Thymus (tissue), 14 donors: ENCODE measurements at places on chromosomes 16 and 17. TPM values are rescaled to one million over a fixed set of nuclear protein-coding genes. Genes with fewer than 3 reads are reported as not detected.

The CYB561 gene
- total RNA-seq, result 2.6 TPM

The GRAPL gene
- 2.7 TPM for total RNA-seq

DNA sequence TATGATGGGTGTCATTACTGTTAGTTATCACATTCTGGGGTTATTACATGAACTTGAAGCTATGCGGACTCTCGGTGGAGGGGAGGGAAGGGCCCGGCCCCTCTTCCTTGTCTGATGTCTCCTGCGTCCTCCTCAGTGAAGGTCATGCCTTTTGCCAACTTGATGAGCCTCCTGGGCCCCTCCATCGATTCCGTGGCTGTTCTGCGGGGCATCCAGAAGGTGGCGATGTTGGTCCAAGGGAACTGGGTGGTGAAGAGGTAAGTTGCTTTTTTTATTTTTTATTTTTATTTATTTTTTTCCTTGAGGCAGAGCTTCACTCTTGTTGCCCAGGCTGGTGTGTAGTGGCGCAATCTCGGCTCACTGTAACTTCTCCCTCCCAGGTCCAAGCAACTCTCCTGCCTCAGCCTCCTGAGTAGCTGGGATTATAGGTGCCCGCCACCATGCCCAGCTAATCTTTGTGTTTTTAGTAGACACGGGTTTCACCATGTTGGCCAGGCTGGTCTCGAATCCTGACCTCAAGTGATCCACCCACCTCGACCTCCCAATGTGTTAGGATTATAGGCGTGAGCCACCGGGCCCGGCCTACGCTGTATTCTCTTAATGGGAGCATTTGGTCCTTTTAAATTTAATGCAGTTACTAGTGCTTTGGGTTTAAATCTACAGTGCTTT is 21.6 kb downstream of the POLR3E start:
- DNase-seq, result peak; percentile 49

GRCh38 chr16:58495521-58496331 is 4.2 kb upstream of the NDRG4 start:
- no peak for DNase-seq

GRCh38 chr17:31646642-31647041 is 212.4 kb downstream of the COPRS start:
- no peak for DNase-seq

- DNase-seq, result no peak
These were observed 74.6 kb upstream of the ZNF750 start for GRCh38 chr17:82914375-82914774.

- no peak for DNase-seq
These were observed 1.5 kb downstream of the EDC4 start for GRCh38 chr16:67874372-67874771.

- no peak for DNase-seq
These were observed 23.9 kb downstream of the HNF1B start for GRCh38 chr17:37720989-37721388.

DNA sequence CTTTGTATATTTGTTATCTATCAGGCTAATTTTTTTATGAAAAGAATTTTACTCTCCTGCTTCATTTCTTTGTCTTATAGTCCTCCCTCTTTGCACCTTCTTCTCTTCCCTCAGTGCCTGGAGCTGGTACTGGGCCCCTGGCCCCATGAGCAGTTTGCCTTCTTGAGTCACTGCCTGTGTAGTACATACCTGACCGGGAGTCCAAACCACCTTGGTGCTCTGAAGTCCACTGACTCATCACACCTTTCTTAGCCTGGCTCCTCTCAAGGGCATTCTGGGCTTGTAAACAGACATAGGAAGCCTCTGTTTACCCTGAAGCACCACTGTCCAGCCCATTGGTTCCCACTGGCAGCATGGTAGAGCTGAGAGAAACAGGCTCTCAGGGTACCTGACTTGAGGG is 11.0 kb upstream of the TACO1 start:
- DNase-seq, result no peak

DNA sequence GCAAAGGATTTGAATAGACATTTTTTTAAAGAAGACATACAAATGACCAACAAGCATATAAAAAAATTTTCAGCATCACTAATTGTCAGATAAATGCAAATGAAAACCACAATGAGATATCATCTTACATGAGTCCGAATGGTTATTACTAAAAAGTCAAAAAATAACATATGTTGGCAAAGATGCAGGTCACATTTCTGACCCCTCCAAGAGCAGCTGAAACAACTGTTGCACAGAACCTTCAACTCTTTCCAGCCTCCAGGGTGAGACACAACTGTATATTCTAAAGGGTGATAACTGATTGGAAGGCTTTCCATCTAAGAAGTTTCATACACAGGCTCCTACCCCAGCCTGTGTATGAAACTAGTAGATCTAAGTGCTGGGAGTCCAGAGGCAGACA is 51.9 kb downstream of the SLFN5 start:
- no peak for DNase-seq

DNA sequence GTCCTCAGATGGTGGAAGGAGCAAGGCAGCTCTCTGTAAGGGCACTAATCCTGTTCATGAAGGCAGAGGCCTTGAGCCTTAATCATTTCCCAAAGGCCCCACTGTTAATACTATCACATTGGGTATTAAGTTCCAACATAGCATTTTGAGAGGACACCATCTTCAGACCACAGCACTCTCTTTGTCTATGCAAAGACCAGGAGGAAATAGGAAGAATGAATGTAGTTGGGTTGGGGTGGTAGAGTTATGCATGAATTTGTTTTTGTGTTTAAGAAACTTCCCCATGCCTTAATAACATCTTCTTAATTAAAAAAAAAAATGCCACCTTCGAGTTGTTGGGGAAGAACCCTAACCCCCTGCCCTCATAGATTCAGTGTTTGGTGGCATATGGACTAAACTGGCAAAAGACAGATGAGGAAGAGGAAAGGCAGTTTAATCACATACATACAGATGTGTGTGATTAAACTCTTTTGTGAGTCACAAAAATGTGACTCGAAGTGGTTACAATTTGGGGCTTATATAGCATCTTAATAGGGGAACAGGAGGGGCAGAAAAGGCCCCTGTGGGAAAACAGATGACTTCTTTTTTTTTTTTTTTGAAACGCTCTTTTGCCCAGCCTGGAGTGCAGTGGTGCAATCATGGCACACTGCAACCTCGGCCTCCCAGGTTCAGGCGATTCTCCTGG is 35.0 kb upstream of the SLC5A10 start:
- DNase-seq, result no peak

GRCh38 chr17:65023791-65024190 is 32.7 kb downstream of the GNA13 start:
- DNase-seq, result no peak
